Fibroblast of gingiva (primary cell): ENCODE measurements at places on chromosomes 1 and 21.

GRCh38 chr1:224448453-224449017 lies 13.9 kb upstream of the WDR26 start:
- no peak for DNase-seq

GRCh38 chr1:234541286-234541975 lies 62.5 kb upstream of the TARBP1 start:
- no peak for DNase-seq

GRCh38 chr1:38020396-38020795 lies 7.9 kb downstream of the UTP11 start:
- DNase-seq, result no peak

GRCh38 chr1:41355356-41355755 lies 5.9 kb upstream of the FOXO6 start:
- no peak for DNase-seq

DNA sequence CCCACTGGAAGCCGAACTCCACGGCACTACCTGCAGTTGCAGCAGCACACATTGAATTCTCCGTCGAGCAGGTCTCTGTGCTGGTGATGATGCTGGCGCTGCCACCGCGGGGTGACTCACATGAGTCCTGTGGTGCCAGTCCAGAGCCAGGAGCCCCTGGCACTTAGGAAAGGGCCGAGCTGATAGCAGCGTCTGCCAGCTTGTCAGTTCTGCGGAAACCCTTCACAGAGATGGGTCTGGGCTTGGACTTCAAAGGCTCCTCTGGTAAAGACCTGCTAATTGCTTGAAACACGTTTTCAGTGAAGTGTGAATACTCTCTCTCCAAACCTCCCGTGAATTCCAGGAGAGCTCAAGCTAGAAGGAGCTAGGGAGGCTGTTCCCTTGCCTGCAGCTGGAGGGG lies 92.2 kb downstream of the GRIK3 start:
- no peak for DNase-seq

DNA sequence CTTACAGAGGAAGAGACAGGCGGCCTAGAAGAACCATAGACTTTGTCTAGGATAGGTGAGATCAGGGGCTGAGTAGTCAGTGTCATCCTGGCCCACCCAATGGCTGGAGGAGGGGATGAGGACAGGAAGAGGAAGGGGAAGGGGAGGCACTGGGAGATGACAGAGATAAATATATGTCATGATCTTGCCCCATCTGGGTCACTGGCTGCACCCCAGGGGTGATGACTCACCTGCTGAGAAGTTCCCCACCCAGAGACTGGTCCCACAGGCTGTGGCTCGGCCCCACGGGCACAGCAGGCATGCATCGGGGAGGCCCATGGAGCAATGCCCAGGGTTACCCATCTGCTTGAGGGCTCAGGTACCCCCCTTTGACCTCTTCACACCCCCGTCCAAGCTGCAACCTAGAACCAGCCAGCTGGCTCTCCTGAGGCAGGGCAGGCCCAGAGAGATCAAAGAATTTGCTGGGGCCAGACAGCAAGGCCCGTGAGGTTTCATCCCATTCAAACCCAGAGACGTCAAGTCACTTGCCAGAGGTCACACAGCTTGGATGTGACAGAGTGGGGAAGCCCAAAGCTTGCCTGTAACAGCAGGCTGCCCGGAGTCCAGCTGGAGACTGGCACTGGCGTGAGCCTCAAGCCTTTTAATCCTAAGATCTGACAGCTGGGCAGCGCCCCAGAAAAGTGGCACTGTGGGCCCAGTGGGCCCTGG lies 34.7 kb upstream of the CASZ1 start:
- DNase-seq, result no peak

DNA sequence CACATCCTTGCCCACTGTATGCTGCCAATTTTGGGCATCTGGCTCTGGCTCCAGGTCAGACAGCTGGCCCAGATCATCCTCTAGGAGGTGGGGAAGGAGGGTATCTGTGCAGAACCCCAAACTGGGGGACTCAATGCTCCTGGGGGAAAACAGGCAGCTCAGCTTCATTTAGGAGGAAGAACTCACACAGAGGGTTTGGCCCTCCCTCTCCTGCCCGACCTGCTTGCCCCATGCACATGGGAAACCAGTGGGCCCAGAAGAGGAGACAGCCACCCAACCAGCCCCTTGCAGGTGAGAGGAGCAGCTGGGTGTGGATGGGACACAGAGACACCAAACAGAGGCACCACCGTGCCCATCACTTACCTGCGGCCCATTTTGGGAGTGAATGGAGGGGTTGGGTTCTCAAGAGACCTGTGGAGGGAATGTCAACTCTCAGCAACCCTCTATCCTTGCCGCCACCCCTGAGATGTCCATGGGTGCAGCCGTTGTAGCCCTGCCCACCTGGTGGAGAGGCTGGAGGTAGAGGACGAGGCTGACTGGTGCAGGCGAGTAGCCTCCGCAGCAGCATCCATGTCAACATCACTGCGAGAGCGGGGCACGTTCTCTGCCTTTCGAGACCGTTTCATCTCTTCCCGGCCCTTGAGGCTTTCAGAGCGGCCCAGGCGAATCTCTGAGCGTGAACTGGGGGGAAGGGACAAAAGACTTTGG lies 27.5 kb downstream of the LRRC71 start:
- DNase-seq, result no peak

DNA sequence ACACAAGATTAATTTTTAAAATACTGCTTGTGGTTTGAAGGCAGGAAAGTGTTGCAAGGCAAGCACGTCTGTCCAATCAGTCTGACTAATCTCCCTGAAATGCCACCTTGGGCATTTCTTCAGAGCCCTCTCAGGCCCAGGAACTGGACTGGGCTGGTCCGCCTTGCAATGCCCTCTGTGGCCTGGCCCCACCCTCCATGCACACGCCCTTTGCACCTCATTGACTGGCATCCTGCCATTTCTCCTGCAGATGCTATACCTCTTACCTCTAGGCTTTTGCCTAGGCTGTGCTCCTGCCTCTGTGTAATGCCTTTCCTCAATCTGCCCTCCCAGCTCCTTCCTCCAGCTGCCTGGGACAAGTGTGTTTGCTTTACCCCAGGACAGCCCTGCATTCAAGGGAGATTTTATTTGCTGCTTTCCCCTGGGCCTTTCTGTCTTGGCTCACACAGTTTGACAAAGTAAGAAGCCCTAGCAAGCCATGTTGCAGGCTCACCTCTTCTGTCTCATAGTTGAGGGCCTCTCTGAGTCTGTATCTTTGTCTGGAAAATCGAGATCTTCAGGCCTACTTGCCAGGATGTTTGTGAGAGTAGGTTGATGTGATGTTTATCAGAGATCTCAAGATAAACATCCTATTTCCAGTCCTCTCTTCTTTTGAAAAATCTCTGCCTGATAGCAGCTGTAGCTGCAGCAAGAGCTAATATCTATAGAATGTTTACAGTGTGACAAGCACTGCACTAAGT lies 149.2 kb upstream of the JUN start:
- peak; percentile 86 for DNase-seq

DNA sequence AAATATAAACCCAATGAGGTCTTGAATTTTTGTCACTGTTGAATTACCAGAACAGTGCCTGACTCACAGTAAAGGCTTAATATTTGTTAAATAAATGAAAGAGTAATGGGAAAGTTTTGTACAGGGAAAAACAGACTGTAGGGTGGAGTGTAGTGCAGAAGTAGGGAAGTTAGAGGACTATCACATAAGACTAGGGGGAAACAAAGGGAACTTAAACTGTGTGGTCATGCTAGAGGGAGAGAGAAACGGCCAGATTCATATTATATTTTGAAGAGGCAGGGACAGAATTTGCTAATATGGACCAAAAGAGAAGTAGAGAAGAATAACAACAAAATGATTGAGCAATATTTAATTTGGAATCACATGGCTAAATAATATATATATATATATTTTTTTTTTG lies 14.8 kb downstream of the CTSK start:
- DNase-seq, result no peak

DNA sequence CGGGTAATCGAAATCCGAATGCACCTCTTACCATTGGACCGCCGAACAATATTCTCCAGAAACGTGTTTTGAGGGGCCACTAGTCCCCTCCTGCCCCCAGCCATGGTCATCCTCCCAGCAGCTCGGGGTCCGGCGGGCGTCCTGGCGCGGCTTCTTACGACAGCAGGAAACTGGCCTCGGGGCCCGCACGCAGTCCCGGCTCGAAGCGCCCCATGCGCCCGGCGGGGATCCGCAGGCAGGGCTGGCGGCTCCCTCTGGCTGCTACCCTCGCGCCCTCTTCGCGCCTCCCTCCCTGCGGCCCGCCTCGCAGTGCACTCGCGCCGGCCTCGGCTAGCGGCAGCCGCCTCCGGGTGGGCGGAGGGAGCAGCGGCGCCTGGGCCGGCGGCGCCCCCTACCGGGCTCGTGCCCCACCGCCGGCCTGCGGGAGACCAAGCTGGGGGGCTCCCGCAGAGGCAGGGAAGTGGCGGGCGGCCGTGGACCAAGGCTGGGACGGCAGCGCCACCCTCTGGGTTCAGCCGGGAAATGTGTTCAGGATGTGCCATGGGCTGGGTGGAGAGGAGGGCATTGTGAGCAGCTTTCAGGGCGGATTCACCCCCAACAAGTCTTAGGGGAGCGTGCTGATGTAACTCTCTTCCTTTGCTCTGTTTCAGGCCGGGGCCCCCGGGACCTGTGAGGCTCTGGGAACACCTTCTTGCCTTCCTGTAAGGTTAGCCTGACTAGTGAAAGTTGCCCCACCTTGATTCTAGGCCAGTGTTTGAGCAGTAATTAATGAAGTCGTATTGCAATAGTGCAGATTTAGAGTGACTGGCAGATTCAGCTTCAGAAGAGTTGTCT lies at the start of gene KCNH1:
Gene KCNH1 (minus strand): TSS at position 313 of the 834 bp plus-strand sequence. CDS start 203 bp downstream, at position 110.
- DNase-seq, result peak; percentile 24

- DNase-seq, result no peak
Observed at GRCh38 chr1:22347854-22348760, 103.5 kb upstream of the ZBTB40 start.

DNA sequence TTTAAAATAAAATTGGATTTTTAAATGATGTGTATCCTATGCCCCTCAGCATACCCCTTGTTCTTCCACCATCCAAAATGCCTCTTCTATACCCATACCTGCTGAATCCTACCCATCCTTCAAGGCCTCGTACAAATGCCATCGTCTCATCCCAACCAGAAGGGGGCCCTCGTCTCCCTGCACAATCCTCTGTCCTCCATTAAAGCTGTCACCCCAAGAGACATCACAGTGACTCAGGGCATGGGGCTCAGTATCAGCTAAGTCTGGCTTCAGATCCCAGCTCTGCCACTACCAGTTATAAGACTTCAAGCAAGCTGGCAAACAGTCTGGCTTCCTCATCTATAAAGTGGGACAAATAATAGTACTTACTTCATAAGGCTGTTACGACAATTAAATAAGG lies 23.8 kb downstream of the IGFN1 start:
- DNase-seq, result no peak

DNA sequence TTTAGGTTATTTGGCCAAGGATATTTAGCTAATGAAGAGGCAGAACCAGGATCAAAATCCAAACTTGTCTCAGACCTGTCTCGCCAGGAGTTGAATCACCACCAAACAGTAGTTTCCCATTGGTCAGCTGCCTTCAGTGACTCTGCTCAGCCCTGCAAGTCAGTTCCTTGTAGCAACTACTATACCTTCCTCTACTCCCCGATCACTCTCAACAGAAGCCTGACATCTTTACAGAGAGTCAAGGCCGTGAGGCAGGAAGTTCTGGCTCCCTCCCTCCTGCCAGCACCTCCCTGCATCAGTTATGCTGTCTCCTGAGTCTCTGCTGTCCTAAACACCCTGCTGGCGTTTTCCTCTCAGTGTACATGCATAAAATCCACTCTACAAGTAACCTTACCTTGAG lies 13.2 kb downstream of the PSMD4 start:
- DNase-seq, result no peak

- DNase-seq, result no peak
Observed at GRCh38 chr1:4658643-4659628, 4.5 kb downstream of the AJAP1 start.

GRCh38 chr1:156749419-156750118 lies 1.9 kb downstream of the HDGF start:
- no peak for DNase-seq
